Upper lobe of right lung (tissue), 1 donor: ENCODE measurements at places on chromosomes 11 and 22. TPM values are rescaled to one million over a fixed set of nuclear protein-coding genes. Genes with fewer than 3 reads are reported as not detected.

Gene BIK
- 0.87 TPM for total RNA-seq

Gene TRMU
- total RNA-seq = 34.9 TPM

Gene OR5A1
- total RNA-seq = not detected

Gene MYRF
- total RNA-seq = 62.6 TPM

Gene SYCE3
- not detected for total RNA-seq

Gene PNPLA3
- total RNA-seq = 3.7 TPM

Gene INSC
- 0.96 TPM for total RNA-seq

Gene SLC25A18
- 1.2 TPM for total RNA-seq

Gene PAMR1
- total RNA-seq = 12.4 TPM

Gene MS4A12
- not detected for total RNA-seq

Gene YPEL4
- 6.9 TPM for total RNA-seq

Gene CD248
- 10.0 TPM for total RNA-seq

Gene CARD16
- total RNA-seq = 74.0 TPM

Gene C11orf54
- 48.3 TPM for total RNA-seq

Gene NTM
- total RNA-seq = 3.7 TPM
